ENCODE measurements at places on chromosomes 5 and 9.

- no peak for DNase-seq
Measured at GRCh38 chr9:82584349-82584863, 478.5 kb downstream of the RASEF start.

- no peak for DNase-seq
Measured at GRCh38 chr9:8567963-8568579, 768.5 kb upstream of the DMAC1 start.

GRCh38 chr5:62643556-62644451 is 65.2 kb downstream of the LRRC70 start:
- no peak for DNase-seq

GRCh38 chr5:142561029-142561428 is 124.9 kb downstream of the FGF1 start:
- no peak for DNase-seq

- no peak for DNase-seq
Measured at GRCh38 chr9:104269374-104269773, 175.3 kb downstream of the SMC2 start.

- DNase-seq = no peak
Measured at GRCh38 chr9:128669786-128670185, 13.1 kb upstream of the DYNC2I2 start.

GRCh38 chr5:150490296-150490669 is 17.6 kb upstream of the NDST1 start:
- no peak for DNase-seq

Measured in stimulated activated CD4-positive, alpha-beta T cell treated with anti-CD3 and anti-CD28 coated beads, Interleukin-15, amount 100 ng/mL, for 1 hour (primary cell).